ENCODE measurements at places on chromosomes 6 and 20.
A peak's percentile ranks its signal among the peaks of the same experiment; 100 is the strongest.

DNA sequence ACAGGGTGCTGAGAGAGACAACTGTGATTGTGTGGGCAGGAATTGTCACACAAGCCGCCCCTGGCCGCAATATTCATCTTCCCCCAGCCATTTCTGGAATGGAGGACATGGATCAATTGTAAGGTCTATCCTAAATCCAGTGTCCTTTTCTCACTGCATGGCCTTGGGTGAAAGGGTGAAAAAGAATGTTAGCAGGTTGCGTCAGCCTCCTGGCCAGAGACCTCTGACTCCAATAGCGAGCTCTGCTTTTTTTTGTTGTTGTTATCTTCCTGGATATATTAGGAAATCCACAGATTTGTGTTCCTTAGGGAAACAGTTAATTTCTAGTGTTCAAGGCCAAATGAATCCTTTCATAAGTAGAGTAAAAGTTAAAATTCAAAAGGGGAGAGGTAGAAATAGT is 47.1 kb upstream of the CD83 start:
- DNase-seq: no peak

DNA sequence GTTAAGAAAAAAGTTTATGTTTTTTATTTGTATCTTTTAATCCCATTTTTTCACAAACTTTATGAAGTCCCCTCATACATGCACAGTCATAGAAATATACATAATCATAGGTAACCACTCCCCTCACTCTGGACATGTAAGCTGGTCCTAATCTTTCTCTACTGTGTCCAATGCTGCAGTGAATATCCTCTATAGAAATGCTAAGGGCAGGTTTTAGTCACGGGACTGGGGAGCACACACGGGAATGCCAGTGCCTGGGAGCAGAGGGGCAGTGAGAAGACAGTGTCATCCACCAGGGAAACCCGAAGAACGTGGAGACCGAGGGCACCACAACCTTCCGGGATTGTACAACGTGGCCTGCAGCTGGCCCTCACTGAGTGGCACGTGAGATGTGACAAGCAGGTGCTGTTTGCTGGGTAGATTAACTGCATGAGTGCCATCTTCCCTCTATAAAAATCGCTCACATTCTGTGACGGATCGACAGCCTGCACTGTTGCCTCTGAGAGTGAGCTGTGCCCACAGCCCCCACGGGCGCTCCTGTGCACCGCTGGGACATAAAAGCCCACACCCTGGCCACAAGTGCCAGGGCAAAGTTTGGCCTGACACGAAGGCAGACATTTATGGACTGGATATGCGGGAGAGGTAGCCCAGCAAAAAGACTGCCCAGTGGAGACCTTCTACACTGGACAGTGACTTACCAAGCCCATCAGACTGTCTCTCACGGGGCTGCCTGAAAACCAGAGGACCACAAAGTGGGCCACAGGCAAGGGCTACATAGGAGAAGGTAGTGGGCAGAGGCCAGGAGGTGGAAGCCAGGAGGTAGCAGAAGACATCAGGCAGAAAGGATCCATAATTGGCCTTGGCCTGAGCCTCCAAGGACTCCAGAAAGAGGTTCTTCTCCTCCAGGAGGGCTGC is 63.2 kb downstream of the FGD2 start:
- no peak for DNase-seq

DNA sequence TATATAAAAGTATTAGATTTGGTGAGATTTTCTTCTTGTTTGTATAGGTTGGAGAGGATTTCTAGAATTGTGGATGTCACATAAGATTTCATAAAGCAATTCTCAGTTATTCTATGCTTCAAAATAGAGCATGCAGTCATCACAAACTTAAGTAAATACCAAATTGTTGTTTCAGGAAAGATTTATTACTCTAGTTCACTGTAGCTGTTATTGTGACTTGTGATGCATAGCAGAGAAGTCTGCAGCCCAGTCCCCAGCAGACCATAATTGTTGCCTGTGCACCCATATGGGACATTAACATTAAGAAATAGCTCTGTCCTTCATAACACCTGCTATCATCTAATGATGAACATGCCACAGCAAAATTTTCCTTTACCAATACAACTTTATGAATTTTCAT is 228.0 kb upstream of the FAM83B start:
- DNase-seq: no peak

- DNase-seq: peak; percentile 14
Observed at GRCh38 chr6:17450397-17450796, 57.0 kb downstream of the CAP2 start.

GRCh38 chr6:37696841-37697662 is 631 bp downstream of the MDGA1 start:
- peak; percentile 26 for DNase-seq

DNA sequence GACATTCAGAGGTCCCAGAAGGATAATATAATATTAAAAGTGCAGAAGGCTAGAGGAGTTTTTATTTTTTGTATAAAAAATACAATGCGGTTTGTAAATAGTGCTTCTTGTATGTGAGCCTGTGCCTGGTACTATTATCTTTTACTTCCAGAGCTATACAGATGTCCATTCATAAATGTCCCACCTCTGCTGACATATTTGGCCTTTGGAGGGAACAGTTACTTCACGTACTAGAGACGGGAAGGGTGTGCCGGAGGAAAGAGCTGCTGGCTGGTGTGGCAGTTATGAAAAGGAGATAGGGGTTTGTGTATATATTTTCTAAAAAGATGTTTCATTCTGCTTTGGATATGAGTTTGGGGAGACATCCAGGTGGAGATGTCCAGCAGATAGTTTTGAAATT is 8.8 kb downstream of the CD109 start:
- DNase-seq: peak; percentile 18
